Fibroblast of skin of left biceps (primary cell): ENCODE measurements at places on chromosomes 13 and 19.

- no peak for DNase-seq
These were observed 319.5 kb downstream of the SHISA2 start for GRCh38 chr13:25732111-25732865.

DNA sequence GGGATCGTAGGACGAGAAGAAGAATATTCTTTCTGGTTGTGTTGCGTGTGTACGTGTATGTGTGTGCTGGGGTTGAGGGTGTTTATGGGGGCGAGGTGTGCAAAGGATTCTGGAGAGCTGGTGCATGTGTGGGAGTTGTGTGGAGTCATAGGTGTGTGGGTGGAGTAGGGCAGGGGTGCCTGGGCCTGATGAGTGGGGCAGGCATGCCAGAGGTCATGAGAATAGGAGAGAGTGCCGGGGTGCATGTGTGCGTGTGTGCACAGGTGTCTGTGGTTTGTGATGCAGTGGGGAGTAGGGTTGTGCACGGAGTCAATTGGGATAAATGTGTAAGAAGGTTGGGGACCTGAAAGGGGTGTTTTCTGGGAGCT lies 649 bp downstream of the TMEM91 start:
- DNase-seq: no peak

- DNase-seq: no peak
These were observed 126.9 kb downstream of the SIPA1L3 start for GRCh38 chr19:38033658-38034491.

GRCh38 chr19:55216461-55217198 lies 7.3 kb upstream of the PTPRH start:
- peak; percentile 97 for DNase-seq

- no peak for DNase-seq
These were observed 760.6 kb downstream of the EFNB2 start for GRCh38 chr13:105774739-105775460.

DNA sequence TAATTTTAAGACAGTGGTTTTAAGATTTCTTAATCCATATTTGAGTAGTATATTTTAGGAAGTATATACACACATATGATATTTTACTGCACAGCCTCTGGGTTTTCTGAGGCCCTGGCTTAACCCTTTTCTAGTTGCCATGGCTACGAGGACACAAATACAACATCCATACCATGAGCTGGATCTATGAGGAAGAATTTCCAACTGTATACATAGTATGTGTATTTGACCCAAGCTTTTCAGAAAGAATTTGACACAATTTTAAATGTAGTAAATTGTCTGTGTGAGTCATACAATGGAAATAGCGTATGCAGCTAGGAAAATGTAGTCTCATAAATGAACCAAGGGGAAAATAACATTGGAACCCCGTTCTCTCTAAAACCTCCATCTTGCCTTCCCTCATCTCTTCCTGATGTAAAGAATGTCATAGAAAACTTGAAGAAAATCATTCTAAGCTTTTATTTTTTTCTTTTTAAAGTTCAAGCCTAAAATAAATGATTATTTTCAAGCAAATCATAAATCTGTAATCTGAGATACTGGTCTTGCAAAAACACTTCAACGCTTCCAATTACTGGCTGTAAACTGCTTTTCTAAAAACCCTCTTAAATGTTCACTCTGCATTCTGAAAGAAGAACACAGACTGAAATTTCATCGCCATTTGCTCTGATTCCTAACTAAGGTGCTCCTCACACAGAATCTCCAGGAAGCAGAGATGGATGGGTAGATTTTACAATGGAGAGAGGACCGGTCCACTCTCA lies 172.4 kb downstream of the LACC1 start:
- DNase-seq: peak; percentile 42

GRCh38 chr13:98881390-98881789 lies 96.5 kb downstream of the DOCK9 start:
- no peak for DNase-seq

- DNase-seq: peak; percentile 21
These were observed 216.4 kb downstream of the POSTN start for GRCh38 chr13:37382146-37382545.

DNA sequence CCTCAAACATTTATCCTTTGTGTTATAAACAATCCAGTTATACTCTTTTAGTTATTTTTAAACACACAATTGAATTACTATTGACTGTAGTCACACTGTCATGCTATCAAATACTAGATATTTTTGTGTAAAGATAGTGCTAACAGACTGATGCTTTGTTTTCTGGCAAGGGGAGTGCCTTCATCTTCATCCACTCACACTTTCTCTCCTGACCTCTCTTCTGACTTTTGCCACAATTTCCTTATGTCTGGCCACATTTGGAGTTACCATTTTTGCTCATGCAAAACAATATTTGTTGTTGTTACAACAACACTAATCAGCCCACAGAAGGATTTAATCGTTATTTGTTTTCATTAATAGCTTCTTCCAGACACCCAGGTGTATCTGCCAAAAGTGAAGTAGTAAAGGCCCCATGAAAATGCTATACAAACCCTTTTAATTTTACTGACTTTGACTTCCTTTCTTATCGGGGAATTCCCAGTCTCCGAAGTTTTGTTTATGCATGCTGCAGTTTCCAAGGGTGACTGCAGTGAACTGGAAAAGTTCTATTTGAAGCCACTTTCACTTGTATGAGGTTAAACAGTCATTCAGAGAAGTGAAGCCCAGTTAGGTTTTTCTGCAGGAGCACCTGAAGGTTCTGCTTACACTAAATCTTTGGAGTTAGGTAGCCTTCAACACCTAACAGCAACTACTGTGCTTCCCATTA lies 66.1 kb upstream of the FRY start:
- no peak for DNase-seq

- no peak for DNase-seq
These were observed 441 bp downstream of the INAFM1 start for GRCh38 chr19:47274891-47275761.

DNA sequence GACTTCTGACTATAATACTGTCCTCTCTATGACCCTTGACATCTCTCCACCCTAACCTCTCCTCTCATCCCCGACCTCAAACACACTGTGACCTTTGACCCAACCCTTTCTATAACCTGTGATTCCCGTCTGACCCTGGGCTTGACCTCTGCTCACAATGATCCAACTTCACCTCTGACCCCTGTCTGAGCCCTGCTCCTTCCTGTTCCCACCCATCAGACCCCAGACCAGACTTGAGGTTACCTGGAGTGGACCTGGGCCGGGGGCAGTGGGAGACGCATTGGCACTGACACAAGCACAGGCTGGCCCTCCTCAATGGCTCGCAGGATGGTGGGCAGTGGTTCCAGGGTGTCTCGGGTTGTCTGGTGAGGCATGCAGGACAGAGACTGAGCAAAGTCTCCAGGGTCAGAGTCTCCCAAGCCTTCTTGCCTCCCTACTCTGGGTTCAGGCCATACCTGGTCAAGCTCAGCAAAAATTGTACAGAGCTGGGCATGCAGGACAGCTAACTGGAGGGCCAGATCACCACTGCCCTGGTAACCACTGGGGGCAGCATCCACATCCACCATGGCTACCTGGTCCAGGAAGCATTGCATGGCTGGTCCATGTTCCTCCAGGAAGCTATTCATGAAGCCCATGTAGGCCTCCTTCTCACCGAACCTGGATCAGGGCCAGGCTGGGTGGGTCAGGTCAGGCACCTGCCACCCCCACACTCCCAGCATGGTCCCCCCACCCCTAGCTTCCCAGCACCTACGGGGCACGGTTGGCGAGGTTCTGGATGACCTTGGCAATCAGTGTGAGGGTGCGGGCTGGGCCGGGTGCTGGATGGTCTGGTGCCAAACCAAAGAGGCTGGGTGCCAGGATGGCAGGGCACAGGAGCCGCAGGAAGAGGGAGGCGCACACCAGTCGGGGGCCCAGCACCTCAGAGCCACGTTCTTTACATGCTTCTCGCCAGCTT lies 4.4 kb upstream of the WIZ start:
- DNase-seq: no peak

DNA sequence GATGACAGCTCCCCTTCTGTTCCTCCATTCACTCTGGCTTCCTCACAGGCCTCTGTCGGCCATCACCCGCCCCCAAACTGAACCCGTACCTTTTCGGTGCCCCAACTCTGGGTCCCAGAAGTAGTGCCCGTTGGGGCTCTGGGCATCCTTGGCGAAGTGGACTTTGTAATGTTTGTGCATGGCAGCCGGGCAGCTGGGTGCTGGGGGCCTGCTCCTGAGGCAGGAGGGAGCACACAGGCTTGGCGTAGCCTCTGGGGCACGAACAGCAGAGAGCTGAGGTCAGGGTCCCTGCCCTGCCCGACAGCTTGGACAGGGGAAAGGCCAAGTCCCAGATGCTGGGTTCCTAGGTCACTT lies 834 bp downstream of the NKPD1 start:
- no peak for DNase-seq

- DNase-seq: peak; percentile 33
These were observed 55.0 kb downstream of the ZIC5 start for GRCh38 chr13:99916366-99917103.

- no peak for DNase-seq
These were observed 22.6 kb downstream of the SUGP1 start for GRCh38 chr19:19297759-19298158.

- DNase-seq: no peak
These were observed 175.6 kb downstream of the SHISA2 start for GRCh38 chr13:25876247-25876646.

DNA sequence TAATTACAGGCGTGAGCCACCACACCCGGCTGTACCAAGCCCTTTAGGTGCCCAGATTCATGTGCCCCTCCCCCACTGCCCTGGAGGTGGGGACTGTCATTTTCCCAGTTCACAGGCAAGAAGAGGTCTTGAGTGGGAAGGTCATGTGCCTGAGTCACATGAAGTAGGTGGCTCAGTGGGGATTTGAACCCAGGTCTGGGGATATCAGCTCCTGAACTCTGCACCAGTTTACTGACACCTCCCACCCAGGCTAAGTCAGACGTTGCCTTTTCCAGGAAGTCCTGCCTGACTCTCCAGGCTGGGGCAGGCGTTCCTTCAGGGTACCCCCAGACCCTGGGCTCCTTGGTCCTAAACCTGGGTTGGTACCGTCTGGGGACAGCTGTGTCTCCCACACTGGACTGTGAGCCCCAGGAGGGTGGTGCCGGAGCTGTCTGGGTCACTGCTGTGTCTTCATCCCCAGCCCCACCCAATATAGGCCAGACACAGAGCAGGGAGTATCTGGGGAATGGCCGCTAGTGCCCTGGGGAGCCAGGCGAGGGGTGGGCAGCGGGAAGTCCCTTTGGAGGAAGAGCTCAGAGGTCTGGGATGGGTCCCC lies 8.6 kb downstream of the VASP start:
- DNase-seq: no peak

DNA sequence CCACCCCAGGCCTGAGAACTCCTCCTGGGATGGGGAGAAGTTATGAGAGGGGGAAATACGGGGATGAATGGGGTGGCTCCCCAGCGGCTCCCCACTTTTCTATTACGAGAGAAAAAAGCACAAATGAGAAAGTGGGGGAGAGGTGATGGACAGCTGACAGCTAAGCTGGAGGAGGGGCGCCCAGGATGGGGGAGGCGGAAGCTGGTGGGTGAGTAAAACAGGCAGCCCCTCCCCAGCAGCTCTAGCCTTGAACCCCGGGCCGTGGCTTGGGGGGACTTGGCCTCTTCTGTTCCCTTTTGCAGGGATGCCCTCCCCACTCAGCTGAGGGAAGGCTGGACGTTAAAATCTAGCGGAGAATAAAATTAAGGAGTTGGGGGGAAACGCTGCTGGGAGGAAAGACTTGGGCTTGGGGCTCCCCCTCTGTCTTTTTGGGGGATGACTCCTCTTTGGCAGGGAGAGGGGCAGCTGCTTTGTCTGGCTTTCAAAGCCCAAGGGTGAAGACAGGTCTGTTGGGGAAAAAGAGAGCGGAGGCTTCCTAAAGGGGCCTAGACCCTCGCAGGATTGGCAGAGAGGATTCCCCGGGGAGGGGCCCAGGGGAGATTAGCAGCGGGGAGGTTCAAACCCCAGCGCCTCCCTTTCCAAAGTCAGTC lies 1.4 kb upstream of the SAMD1 start:
- DNase-seq: no peak

DNA sequence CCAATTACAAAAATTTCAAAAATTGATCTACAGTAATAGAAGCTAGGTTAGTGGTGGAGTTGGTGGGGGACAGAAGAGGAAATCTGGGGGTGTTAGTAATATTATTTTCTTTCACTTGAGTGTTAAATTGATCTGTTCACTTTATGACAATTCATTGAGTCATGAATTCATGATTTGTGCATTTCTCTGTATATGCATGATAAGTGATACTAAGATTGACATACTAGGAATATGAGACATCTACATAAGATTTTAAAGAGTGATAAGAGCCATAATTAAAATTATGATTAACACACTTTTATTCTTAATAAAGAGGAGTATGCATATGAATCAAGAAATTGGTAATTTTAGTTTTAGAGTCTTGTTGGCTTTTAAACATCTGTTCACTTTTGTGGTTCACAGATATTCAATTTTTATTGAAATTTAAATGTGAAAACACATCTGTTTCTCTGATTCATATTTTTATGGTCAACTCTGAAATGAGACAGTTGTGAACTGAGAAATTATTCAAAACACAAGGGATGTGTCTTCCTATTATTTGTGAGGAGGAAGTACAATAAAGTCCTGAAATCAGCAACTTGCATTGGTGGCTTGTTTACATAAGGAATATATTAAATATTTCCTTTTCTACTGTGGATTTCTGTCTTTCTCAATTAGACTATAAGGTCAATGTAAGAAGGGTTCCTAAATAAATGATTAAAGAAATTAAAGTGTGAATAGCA lies 196.5 kb downstream of the ITGBL1 start:
- no peak for DNase-seq

DNA sequence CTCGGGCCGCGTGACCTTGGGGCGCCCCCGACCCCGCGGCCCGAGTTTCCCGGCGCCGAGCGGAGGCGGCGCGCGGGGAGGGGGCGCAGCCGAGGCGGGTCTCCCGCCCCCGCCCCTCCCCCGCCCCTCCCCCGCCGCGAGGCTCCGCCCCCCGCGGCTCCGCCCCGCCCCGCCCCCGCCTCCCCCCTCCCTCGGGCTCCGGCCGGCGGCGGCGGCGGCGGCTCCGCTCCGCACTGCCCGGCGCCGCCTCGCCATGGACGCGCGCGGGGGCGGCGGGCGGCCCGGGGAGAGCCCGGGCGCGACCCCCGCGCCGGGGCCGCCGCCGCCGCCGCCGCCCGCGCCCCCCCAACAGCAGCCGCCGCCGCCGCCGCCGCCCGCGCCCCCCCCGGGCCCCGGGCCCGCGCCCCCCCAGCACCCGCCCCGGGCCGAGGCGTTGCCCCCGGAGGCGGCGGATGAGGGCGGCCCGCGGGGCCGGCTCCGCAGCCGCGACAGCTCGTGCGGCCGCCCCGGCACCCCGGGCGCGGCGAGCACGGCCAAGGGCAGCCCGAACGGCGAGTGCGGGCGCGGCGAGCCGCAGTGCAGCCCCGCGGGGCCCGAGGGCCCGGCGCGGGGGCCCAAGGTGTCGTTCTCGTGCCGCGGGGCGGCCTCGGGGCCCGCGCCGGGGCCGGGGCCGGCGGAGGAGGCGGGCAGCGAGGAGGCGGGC lies at the start of gene HCN2:
Gene HCN2, plus strand, starts transcription at position 189 of the 703 bp plus-strand sequence. Its CDS starts 65 bp downstream, at position 254.
- no peak for DNase-seq

- no peak for DNase-seq
These were observed 249.1 kb downstream of the GPC5 start for GRCh38 chr13:91647361-91647990.

GRCh38 chr13:30053939-30054338 lies 203.5 kb upstream of the UBL3 start:
- no peak for DNase-seq
